K562 (cell line): ENCODE measurements at places on chromosomes 3 and 15.

GRCh38 chr15:83358972-83359564 is 74.6 kb upstream of the BNC1 start:
- DNase-seq = no peak

DNA sequence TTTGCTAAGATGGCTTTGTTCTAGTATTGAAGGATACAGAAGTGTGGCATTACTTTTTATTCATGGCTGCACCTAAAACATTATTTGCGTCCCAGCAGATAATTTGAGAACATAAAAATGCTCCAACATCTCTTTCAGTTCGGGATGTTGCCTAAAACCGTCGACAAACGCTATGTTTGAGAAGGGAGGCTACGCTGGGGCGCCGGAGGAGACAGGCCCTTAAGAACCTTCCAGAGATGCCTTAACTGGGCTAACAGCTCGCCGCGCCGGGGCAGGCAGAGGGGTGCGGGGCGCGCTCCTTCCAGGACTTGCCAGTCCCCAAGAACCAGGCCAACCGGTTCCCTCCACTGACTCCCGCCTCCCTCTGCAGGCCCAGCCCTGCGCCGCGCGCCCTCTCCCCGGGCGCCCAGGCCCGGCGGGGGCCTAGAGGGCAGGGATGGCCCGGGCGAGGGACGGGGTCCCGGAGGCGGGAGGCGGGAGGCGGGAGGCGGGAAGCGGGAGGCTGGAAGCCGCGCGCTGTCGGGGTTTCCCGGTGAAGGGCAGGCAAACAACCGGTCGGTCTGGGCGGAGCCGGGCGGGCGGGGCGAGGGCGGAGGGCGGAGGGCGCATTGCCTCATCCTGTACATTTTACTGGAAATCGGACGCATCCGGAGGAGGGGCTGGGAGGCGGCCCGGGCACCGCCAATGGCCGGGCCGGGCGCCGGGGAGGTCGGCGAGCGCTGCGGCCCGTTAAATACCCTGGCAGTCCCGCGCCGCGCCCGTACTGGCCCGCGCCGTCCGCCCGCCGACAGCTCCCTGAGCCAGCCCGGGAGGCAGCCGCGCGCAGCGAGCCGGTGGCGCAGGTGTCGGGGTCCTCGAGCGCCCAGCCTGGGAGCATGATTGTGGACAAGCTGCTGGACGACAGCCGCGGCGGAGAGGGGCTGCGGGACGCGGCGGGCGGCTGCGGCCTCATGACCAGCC is at the start of gene NFKBIZ:
TSS of gene NFKBIZ (plus strand) at position 761 of the 960 bp plus-strand sequence. CDS start at position 876, 115 bp downstream.
- DNase-seq = peak; percentile 84

GRCh38 chr3:11903447-11903846 is 56.8 kb upstream of the TAMM41 start:
- no peak for DNase-seq

- DNase-seq = no peak
Measured at GRCh38 chr3:61901496-61901895, 340.1 kb downstream of the PTPRG start.

GRCh38 chr3:4985330-4986174 is 6.3 kb downstream of the BHLHE40 start:
- DNase-seq = no peak

DNA sequence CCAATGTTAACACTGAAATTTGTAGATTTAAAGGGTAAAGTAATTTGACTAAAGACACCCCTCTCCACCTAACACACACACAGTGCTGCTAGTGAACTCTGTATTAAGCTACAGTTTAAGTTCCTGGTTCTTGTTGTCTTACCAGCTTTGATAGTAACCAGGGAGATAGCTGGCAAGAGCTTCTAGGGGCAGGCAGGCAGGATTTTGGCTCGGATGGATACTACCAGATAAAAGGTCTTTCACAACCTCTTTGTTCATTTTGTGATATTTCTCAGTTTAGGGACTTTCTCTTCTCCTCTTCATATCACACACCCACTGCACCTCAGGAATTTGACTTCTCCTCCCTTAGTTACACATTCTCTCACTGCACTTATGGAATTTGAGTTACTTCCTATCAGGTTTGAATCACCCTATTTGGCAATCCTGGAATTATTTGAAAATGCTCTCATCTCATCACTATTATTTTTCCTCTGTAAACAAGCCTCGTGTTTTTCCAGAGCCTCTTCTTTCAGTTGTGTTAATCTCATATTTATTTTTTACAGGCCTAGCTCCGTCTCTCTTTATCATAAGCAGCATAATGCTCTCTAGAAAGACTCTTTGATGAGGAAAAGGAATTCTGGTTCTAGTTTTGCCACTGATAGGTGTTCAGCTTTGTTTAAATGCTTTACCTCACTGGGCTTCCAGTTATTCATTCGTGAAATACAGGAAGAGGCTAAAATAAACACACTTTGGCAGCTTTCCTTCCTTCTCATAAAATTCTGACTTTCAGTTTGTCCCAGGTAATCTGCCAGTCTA is 23.0 kb upstream of the CLDN1 start:
- DNase-seq = no peak

- no peak for DNase-seq
Measured at GRCh38 chr3:102162251-102162650, 272.6 kb upstream of the ZPLD1 start.

GRCh38 chr3:21094686-21095085 is 656.3 kb downstream of the ZNF385D start:
- no peak for DNase-seq

DNA sequence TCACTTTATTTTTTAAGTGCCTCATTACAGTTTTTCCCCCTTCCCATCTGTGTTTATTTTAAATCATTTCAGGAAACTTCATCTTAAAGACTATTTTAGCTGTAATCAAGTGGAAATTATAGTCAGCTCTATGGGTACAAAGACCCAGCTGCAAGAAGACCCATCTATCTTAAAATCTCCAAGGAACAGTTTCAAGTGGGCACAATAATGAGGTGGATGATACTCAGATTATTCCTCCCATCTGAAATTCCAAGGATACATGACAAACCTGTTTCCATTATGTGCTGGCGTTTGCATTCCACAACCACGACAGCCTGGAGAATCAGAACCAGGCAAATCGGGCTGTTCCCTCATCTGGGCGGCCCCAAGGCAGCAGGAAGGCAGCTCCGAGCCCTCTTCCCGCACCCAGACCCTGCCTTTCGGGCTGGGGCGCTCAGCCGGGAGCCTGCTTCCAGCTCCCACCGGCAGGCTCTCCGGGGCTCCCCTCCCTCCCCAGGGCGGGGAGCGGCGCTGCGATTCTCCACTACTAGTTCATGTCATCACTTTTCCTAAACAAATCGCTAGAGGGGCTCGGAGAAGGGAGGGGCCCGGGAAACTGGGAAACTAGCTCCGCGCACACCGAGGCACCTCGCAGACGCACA is at the start of gene MGLL:
TSS of gene MGLL (minus strand) at position 475 of the 641 bp plus-strand sequence. CDS start at position 278, 197 bp downstream.
- no peak for DNase-seq

GRCh38 chr3:113744941-113745755 is 901 bp downstream of the NAA50 start:
- peak; percentile 47 for DNase-seq

DNA sequence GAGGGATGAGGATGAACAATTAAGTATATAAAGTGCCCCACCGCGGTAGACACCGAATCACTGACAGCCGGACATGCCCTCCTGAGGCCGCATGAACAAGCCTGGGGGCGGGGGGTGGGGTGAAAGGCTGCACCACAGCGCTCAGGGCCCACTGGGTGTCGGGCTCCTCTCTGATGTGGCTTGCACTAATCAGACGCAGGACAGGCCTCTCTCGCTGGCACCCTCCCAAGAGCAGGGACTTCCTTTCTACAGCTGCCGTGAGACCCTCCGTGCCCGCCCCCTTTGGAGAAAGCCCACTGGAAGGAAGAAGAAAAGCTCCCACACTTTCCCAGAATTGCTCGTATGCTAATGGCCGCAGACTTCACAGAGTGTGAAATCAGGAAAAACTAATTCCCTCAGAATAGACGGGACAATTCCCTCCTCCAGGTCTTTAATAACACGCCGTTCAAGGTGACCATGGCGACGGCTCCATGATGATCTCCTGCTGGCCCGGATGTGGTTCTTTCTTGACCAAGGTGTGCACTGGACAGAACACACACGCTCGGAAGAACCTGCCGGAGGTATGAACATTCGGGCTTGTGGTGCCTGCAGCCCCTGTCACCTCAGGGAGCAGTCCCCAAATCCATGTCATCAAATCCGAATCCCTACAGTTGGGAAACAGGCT is 32.0 kb downstream of the IQSEC1 start:
- peak; percentile 61 for DNase-seq

DNA sequence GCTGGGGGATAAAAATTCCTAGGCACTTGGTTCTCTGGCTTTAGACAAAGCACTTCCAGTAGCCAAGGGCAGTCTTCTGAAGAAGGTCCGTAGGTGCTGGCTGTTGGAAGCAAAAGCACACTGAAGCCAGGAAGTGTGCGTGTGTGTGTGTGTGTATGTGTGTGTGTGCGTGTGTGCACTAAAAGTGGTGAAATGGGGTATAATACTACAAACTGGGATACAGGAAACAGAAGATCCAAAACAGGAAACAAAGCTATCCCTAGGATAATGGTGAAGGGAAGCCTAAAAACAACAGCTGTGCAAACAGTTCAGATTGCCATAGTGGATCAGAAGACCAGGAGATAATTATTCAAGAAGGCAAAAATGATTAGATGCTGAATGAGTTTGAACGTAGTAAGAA is 103.4 kb downstream of the IL20RB start:
- no peak for DNase-seq

DNA sequence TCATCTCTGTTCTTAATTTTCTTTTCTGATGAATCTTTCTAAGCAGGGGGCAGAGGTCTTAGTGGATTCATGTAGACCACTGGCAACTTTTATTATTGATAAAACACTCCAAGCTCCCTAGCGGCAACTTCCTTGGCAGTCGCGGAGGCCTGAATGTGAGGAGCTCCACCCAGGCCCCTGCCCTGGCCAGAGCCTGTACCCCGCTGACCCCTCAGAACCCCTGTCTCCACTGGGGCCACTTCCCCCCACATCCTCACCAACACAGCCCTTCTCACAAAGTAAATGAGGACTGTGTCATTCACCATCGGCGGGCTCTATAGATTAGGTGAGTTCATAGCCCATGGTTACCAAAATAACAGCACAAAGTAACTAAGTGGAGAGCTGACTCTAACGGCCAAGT is 111.6 kb downstream of the TPRA1 start:
- DNase-seq = no peak

- DNase-seq = no peak
Measured at GRCh38 chr15:72783004-72783639, 436 bp downstream of the ADPGK start.

DNA sequence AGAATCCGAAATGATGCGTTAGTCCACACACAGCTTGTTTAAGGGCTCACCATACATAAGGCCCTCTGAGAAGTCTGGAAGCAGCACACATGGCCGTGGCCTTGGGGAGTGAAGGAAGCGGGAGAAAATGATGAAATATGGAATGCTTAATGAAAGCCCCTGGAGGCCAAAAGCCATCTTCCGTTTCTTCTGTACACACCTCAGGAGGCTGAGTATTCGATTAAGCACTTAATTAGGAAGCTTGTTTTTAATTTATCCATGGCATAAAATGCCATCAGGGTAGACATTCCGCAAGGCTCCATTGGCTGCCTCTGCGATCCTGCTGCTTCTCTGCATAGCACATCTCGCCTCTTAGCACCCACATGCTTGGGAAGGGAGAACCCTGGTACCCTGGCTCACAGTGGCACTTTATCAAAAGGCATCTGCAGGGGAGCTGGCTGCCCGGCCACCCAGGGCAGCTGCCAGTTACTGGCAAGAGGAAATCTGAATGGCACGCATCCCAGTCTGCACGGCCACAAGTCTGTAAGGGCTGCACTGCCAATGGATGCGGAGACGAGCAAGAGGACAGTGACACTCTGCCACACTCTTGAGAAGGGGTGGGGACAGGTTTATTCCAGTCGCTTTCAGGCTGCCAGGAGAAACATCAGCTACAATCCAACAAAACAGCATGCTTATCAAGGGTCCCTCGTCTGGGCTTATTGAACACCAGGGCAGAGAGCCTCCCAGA is 356.2 kb downstream of the OCA2 start:
- no peak for DNase-seq

GRCh38 chr3:161641287-161641686 is 144.7 kb downstream of the OTOL1 start:
- DNase-seq = no peak

DNA sequence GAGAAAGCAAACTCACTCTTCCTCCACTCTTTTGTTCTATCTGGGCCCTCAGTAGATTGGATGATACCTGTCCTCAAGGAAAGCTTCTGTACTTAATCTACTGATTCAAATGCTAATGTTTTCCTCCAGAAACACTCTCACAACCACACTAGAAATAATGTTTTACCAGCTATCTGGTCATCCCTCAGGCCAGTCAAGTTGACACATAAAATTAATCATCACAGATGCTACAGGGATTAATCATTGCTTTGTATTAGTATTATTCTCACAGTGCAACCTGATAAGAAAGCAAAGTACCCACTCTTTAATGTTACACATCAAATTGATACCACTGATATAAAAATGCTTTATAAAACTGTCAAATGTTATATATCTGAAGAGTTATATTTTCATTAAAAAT is 52.9 kb upstream of the ARL6 start:
- DNase-seq = no peak

- no peak for DNase-seq
Measured at GRCh38 chr15:98939311-98940080, 68.1 kb downstream of the PGPEP1L start.

- DNase-seq = no peak
Measured at GRCh38 chr3:105397974-105398373, 31.3 kb downstream of the ALCAM start.

GRCh38 chr15:84874981-84875699 is 9.3 kb upstream of the SLC28A1 start:
- no peak for DNase-seq

DNA sequence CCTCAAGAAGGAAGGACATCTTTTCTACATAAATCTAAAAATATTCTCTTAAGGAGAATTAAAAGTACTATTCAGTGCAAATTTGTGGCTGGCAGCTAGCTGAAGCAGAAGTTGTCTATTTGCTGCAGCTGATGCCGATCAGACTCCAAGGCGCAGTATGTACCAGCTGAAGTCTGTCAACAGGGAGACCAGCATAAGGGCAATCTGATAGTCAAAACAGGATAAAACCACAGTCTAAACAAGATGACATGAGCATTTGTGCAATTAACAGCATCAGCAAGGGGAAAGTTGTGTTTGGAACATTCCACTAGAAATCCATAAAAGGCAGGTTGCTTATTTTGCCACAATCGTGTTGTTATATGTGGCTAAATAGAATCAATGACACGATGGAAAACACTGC is 198.2 kb upstream of the ROBO2 start:
- DNase-seq = no peak

DNA sequence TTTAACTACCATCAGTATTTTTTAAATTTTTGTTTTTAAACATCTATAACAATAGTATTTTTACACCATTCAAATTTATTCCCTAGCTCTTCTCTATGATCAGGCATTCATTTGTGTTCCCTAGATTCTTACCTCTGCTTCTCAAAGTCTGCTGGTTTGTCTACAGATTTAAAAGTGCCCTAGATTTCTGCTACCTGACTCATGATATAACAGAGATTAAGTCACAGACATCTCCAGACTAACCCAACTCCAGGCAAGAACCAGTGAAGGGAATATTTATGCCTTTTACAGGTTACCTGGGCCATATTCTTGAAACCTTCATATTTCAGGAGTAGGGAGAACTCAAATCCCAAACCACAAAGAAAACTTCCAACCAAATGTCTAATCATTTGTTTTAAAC is 38.8 kb downstream of the ADAM10 start:
- no peak for DNase-seq
